ENCODE measurements at places on chromosomes 1 and 21. TPM values are rescaled to one million over a fixed set of nuclear protein-coding genes. Genes with fewer than 3 reads are reported as not detected.
A peak's percentile ranks its signal among the peaks of the same experiment; 100 is the strongest.

POLR3GL gene
- 15.3 TPM for total RNA-seq

TPTE gene
- total RNA-seq: not detected

GRCh38 chr1:26541816-26542711 is 12.5 kb downstream of the RPS6KA1 start:
- no peak overlapping the region for H3K4me3 ChIP-seq
- H3K4me1 ChIP-seq: peaks cover 25% of the 10 kb centered on the region
- no peaks in the 10 kb centered on the region for H3K27me3 ChIP-seq
- peaks cover 16% of the 10 kb centered on the region for H3K36me3 ChIP-seq

DNA sequence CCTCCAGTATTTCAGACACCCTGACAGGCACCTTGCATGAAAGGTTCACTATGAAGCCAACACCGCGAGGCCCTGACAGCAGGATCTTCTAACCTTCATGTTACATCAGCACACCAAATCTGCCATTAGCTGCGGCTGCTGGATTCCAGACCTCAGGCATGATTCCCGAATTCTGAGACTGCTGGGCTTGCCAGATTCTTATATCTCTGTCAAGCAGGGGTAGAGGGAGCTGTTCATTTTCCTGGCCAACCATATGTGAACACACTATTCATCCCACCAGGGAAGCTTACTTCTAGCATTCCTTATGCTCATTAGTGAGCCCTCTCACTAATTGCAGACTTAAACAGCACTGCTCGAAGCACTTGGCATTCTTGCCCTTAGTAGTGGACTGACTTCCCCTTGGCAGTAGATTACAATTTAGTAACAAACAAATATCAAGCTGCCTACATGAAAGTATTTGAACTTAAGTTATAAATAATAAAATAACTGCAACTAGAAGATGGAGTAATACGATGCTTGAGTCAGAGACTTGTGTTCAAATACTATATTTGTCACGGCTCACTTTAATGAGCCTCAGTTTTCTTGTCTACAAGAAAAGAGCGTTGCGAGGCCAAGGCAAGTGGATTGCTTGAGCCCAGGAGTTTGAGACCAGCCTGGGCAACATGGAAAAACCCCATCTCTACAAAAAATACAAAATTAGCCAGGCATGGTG is 43.3 kb downstream of the NID1 start:
- no peak overlapping the region for H3K4me3 ChIP-seq
- H3K4me1 ChIP-seq: no peaks in the 10 kb centered on the region
- H3K27ac ChIP-seq: no peak overlapping the region
- no peak for DNase-seq
- H3K27me3 ChIP-seq: no peaks in the 10 kb centered on the region
- peaks cover 82% of the 10 kb centered on the region for H3K36me3 ChIP-seq

DNA sequence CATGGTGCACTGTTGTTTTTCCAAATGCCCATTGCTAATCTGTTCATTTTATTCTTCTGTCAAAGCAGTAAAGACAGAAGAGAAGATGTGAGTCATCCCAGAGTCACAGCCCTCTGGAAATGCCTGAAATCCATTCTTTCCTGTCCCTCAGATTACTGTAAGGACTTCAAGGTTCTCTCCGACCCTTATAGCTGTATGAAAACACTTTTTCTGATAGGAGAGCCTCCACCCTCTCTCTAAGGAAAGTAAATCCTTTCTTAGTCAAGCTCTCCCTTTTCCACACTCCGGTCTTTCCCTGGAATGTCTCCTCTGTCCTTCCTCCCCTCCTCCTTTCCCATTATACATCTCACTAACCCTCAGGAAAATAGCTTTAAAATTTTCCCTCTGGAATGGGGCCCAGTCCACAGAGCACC is 3.5 kb upstream of the PRDX6 start:
- H3K27ac ChIP-seq: peak overlapping the region; percentile 87
- peaks cover 29% of the 10 kb centered on the region for H3K4me1 ChIP-seq
- no peaks in the 10 kb centered on the region for H3K36me3 ChIP-seq
- DNase-seq: no peak
- H3K4me3 ChIP-seq: peak overlapping the region; percentile 91

DNA sequence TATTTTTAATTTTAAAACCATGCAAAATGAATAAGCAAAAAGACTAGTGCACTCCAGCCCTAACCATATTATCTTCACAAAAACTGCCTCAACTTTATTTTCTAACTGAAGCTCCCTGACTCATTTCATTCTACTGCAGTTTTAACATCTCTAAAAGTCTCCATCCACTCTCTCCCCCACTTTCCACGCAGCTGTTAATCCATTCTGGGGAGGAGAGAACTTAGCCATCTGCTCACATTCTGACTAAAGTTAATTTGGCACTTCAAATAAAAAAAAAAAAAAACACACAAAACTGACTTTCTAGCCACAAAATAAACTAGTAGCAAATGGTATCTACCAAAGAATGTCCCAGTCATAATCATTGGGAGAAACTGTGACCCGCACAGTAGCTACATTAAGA is 5.4 kb upstream of the MYBPHL start:
- H3K4me3 ChIP-seq: no peak overlapping the region
- no peaks in the 10 kb centered on the region for H3K27me3 ChIP-seq
- peaks cover 44% of the 10 kb centered on the region for H3K36me3 ChIP-seq
- no peak for DNase-seq

- no peak for DNase-seq
- H3K27ac ChIP-seq: no peak overlapping the region
- H3K36me3 ChIP-seq: no peaks in the 10 kb centered on the region
- no peak overlapping the region for H3K4me3 ChIP-seq
- H3K4me1 ChIP-seq: peaks cover 39% of the 10 kb centered on the region
These were observed 46.6 kb downstream of the TENT5C start for GRCh38 chr1:117652421-117652820.

- no peaks in the 10 kb centered on the region for H3K4me1 ChIP-seq
- no peak for DNase-seq
- H3K27me3 ChIP-seq: peaks cover 3% of the 10 kb centered on the region
- no peak overlapping the region for H3K4me3 ChIP-seq
These were observed 33.1 kb downstream of the RGS8 start for GRCh38 chr1:182651339-182651724.
